Hypothalamus (tissue), 51 donors: ENCODE measurements at places on chromosomes 2 and 18.
A peak's percentile ranks its signal among the peaks of the same experiment; 100 is the strongest.

DNA sequence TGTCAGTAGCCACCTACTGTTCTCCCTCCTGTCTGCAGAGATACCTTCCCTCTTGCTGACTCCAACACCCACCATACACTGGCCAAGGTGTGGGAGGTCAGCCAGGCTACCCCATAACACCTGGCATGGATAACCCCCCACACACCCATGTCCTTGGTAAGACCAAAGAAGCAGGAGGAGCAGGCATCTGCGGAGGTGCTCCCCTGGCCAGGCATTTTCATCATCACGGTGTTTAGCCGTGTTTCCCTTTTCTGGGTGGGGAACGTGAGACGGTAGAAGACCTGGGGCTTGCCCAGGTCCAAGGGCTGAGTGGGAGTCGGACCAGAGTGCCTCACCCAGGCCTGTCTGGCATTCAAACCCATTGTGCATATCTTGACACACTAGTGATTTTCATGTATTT is 150.3 kb downstream of the SMAD7 start:
- DNase-seq: no peak

- no peak for DNase-seq
These were observed 18.6 kb downstream of the NGEF start for GRCh38 chr2:232994446-232994845.

DNA sequence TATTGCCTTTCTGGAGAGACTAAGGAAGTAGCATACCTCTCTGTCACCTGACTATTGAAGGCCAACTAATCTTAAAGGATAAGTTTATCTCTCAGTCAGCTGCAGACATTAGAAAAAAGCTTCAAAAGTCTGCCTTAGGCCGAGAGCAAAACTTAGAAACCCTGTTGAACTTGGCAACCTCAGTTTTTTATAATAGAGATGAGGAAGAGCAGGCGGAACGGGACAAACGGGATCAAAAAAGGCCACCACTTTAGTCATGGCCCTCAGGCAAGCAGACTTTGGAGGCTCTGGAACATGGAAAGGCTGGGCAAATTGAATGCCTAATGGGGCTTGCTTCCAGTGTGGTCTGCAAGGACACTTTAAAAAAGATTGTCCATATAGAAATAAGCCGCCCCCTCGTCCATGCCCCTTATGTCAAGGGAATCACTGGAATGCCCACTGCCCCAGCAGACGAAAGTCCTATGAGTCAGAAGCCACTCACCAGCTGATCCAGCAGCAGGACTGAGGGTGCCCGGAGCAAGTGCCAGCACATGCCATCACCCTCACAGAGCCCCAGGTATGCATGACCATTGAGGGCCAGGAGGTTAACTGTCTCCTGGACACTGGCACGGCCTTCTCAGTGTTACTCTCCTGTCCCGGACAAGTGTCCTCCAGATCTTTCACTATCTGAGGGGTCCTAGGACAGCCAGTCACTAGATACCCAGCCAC is 61.5 kb upstream of the FAM98A start:
- no peak for DNase-seq

- DNase-seq: no peak
These were observed 109.9 kb downstream of the ZNF236 start for GRCh38 chr18:76932026-76932819.

- DNase-seq: no peak
These were observed 309.7 kb downstream of the PLCL1 start for GRCh38 chr2:198114064-198114463.

GRCh38 chr2:33287507-33288005 is 188.9 kb upstream of the RASGRP3 start:
- no peak for DNase-seq

DNA sequence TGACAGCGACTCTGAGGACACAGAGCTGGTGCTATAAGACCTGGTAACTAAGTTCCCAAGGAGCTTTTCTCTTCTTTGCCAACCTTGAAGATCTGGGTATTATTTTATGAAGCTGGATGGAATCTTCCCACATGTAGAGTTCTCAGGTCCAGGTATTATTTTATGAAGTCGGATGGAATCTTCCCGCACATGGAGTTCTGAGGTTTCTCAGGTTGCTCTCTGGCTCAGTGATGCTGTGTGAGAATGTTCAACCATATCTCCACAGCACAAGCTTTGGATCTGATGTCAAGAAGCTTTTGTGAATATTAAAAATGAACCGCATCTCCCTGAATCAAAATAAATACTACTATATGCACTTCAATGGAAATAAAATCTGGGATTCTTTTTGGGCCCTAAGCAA is at the start of gene SMIM21:
SMIM21 (minus strand) TSS at position 101 of the 400 bp plus-strand sequence. CDS start 140 bp downstream, outside the sequence.
- no peak for DNase-seq

- no peak for DNase-seq
These were observed 53.3 kb downstream of the ZNF236 start for GRCh38 chr18:76875390-76876325.

GRCh38 chr2:100178085-100178788 is 35.8 kb upstream of the AFF3 start:
- DNase-seq: no peak

DNA sequence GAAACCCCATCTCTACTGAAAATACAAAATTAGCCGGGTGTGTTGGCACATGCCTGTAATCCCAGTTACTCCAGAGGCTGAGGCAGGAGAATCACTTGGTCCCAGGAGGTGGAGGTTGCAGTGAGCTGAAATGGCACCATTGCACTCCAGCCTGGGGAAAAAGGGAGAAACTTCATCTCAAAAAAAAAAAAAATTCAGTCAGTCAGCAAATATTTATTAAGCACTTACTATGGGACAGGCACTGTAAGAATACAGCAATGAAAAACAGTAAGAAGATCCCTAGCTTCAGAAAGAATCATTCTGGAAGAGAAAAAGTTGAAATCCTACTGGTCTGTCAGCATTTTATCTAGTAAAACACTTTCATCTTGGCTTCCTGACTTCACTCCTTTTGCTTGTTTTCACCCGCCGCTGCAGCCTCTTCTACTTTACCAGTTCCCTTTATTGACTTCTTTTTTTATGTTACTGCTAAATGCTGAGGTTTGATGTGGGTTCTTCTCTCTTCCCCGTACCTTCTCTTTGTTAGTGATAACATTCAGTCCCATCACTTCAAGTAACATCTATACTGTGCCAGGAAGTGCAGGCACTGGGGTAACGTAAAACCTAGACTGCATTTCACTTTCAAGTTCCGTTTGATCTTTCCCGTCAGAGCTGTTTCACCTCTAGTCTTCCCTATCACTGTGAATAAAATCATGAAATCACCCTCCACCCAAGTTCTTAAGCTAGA is 10.8 kb upstream of the TAF4B start:
- DNase-seq: no peak

- DNase-seq: no peak
These were observed 28.1 kb upstream of the ACTR3 start for GRCh38 chr2:113861740-113862139.

GRCh38 chr18:36186461-36187192 is 670 bp upstream of the MOCOS start:
- DNase-seq: no peak

DNA sequence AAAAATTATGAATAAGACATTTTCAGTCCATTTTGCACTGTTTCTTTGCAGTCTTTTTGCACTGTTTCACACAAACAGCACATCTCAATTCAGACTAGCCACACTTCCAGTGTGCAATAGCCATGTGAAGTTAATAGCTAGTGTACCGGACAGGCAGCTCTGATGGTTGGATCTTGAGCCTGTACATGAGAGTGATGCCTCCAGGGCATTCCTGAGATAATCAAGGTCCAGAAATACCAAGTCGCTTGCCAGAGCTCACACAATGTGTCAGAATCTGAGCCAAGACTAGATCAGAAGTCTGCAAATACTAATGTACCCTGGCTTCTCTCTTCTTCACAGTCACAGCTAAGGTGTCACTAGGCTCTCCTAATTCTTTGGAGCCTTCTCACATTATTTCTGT is 180.2 kb downstream of the OSR1 start:
- no peak for DNase-seq

GRCh38 chr2:106547164-106547903 is 60.2 kb downstream of the CD8B2 start:
- DNase-seq: no peak

DNA sequence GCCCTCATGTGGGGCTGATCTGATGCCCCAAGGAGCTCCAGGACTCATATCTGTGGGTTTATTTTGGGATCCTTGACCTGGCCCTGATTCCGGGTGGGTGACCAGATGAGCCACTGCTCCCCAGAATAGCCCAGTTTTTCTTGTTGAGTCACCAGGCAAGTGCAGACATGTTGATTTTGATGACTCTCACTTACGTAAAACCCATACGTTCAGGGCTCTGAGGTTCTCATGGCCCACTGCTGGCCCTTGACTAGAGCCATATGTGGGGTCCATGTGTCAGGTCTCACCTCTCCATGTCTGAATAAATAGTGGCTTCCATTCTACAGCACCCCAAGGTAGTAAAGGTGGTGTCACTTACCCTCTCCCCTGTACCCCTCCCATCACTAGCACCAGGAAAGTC is 41.9 kb downstream of the CDC42EP3 start:
- no peak for DNase-seq

- no peak for DNase-seq
These were observed 167.9 kb downstream of the MGAT5 start for GRCh38 chr2:134421556-134422328.

DNA sequence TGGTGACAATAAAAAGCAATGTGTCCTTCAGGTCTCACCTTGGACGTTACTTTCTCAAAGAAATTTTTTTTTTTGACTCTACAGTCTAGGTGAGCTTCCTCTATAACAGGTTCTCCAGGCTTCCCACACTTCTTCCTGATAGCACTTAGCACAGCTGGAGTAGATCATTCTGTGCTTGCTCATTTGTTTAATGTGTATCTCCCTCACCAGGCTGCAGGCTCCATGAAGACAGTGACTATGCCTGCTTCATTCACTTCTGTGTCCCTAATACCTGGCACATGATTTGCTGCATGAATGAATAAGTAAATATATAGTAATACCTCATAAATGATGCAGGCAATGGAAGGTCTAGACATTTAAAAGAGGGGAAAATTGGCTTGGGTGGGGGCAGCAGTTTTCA is 109.9 kb upstream of the CD302 start:
- DNase-seq: no peak

DNA sequence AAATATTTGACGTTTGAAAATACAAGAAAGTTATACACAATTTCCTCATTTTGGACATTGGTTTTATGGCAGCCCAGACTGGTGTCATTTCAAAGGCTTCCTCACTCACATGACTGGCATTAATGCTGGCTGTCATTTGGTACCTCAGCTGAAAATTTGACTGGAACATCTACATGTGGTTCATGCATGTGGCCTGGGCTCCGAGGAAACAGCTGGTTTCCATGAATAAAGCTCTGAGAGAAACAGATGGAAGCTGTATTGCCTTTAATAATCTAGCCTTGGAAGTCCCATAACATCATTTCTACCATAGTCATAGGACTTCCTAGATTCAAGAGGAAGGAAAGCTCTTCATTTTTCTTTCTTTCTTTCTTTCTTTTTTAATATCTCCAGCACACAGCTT is 42.9 kb upstream of the RIT2 start:
- no peak for DNase-seq

GRCh38 chr2:56475191-56475590 is 291.4 kb downstream of the CCDC85A start:
- no peak for DNase-seq

DNA sequence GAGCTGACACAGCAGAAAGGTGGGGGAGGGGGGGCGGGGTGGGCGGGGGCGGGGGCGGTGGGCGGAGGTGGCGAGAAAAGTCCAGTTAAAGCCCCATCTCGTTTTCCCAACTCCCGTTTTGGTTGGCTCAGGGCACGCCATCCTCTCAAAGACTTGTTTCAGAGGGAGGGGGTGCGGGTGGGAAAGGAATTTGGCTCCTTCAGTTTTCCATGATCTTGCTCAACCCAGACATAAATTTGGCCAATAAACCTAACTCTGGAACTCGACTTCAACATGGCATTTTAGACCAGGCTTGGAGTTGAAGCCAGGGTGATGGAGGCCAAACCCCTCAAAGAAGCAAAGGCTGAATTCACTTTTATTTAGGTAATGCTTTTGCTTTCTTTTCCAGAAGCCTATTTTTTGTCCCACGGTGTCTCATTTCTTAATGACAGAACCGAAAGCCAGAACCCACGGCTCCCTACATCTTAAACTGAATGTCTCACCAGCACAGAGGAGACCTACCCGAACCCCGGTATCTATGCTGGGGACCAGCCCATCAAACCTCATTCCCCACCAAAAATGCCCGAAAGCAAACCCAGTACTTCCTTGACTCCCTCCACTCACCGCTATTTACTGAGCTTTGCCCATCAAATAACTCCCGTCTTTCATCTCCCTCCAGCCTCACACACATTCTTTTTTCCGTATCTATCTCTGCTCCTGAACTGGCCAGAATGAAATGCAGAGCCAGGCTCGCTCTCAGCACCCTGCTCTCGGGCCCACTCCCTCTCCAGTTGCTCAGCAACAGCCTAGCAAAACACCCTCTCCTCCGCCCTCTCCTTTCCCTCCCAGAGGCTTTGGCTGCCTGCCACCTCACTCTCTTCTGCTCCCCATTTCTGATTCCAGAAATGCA is 4.3 kb downstream of the IGFBP5 start:
- peak; percentile 47 for DNase-seq

GRCh38 chr2:14454202-14454601 is 178.3 kb upstream of the LRATD1 start:
- DNase-seq: no peak

DNA sequence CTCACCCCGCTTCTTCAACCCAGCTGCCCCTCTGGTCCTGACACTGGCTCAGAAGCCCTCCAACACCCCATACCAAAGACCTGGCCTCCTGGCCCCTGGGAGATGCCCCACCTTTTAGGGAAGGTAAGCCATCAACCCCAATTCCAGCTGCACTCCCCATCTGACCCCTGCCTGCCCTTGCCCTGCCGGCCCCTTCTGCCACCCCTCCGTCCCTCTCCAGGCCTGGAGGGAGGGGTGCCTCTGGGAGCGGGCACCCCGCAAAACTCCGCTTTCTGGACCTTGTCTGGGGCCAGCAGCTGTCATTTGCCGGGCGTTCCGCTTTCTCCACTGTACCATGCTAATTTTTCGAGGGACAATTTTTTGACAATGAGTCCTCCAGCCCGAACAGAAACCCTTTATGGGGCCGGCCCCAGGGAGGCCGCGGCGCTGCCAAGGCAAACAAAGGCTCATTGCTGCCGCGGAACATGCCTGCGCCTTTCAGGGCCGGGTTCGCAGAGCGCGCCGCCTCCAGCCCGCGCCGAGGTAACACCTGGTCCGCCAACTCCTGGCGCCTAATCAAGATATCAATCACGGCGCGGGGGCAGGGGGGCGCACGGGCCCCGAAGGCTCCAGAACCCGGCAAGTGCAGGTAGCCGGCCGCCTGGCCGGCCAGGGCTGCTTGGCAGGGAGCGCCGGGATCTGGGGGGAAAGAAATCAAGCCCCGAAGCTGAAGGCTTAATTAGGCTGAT is 96.0 kb downstream of the INHBB start:
- DNase-seq: peak; percentile 47

GRCh38 chr2:204923957-204924356 is 378.7 kb downstream of the PARD3B start:
- DNase-seq: no peak

GRCh38 chr18:13175754-13176210 is 42.8 kb upstream of the LDLRAD4 start:
- DNase-seq: no peak

GRCh38 chr2:214874694-214875093 is 65.2 kb upstream of the BARD1 start:
- DNase-seq: no peak

- DNase-seq: no peak
These were observed 89.4 kb downstream of the SCN3A start for GRCh38 chr2:165114346-165114939.

GRCh38 chr18:58196881-58197872 is 153.2 kb downstream of the NEDD4L start:
- no peak for DNase-seq
